HEK293T (cell line): ENCODE measurements at places on chromosomes 12 and 14.

DNA sequence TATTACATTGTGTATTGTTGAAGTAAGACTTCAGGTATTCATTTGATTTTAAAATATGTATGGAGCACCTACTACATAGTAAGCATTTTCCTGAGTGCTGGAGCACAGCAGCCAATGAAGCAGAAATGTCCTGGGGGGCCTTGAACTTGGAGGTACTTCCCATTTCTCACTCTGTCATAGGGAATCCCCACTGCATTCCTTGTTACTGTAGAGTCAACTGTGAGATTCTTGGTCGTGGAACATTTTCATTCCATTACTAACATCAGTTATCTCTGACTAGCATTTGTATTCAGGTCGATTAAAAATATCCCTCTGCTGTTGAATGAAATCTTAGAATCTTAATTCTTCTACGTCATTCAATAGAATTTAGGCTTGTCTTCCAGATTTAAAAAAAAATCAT lies 66.7 kb downstream of the PDE3A start:
- DNase-seq: no peak

- no peak for DNase-seq
Measured at GRCh38 chr14:55074662-55075061, 23.2 kb downstream of the MAPK1IP1L start.

- no peak for DNase-seq
Measured at GRCh38 chr14:27995691-27996090, 770.9 kb upstream of the FOXG1 start.

- no peak for DNase-seq
Measured at GRCh38 chr14:53542732-53543131, 389.6 kb upstream of the DDHD1 start.

DNA sequence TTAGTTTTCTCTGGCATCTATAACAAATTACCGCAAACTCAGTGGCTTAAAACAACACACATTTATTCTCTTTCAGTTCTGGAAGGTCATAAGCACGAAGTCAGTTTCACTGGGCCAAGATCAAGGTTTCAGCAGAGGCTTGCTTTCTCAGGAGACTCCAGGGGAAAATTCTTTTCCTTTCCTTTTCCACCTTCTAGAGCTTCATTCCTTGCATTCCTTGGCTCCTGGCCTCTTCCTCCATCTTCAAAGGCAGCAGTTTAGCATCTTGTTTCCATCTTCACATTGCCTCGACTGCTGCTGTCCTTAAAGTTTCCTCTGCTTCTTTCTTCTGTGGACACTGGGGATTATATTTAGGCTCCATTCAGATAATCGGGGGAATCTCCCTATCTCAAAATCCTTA lies 106.1 kb downstream of the PDE3A start:
- DNase-seq: no peak

DNA sequence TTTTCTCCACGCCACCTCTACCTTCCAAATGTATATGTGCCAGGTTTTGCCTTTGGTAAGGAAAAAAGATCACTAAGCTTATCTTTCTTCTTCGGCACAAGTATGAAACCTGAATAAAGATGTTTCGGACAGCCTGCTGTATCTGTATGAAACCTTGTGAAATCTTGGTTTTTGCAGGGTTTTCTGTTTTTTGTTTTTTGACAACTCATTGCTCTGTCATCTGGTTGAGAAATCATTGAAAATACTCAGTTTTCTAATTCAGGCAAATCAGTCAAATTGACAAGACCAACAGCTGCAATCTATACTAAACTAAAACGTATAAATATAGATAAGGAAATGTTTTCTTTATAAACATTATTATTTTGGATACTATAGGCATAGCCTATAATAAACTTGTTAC lies 63.1 kb upstream of the FGD4 start:
- DNase-seq: no peak

DNA sequence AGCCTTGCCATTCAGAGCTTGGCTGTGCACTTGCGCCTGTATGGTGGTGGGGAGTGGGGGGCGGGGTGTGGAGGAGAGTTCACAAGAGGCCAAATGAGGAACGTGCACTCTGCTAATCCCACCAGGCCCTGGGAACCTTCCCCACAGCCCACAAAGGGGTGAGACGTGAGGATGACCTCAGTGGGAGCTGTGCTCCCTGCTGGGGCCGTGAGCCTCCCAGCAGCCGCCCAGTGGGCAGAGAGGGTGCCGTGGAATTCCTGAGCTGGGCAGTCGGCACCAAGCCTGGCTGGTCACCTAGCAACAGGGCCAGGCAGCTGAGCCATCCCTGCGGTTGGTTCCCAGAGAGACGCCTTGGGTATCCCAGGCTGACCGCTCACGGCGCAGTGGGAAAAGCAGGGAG lies 53.7 kb downstream of the CCNK start:
- DNase-seq: no peak

- DNase-seq: peak; percentile 50
Measured at GRCh38 chr12:64780531-64781279, 21.5 kb upstream of the GNS start.

DNA sequence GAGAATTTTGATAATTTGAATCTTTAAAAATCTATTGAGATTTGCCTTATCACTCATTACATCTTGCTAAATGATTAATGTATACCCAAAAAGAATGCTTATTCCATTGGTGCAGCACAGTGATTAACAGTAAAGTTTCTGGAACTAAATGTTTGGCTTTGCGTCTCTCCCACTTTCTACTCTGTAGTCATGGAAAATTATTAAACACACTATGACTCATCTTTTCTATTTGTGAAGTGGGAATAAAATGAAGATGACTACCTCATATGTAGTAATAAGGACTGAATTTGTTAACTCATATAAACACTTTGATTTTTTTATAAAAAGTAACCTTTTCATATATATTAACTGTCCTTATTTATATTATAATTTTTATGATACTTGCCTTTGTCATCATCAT lies 118.1 kb downstream of the RERGL start:
- DNase-seq: no peak

GRCh38 chr12:113252494-113252893 lies 31.2 kb downstream of the TPCN1 start:
- no peak for DNase-seq

DNA sequence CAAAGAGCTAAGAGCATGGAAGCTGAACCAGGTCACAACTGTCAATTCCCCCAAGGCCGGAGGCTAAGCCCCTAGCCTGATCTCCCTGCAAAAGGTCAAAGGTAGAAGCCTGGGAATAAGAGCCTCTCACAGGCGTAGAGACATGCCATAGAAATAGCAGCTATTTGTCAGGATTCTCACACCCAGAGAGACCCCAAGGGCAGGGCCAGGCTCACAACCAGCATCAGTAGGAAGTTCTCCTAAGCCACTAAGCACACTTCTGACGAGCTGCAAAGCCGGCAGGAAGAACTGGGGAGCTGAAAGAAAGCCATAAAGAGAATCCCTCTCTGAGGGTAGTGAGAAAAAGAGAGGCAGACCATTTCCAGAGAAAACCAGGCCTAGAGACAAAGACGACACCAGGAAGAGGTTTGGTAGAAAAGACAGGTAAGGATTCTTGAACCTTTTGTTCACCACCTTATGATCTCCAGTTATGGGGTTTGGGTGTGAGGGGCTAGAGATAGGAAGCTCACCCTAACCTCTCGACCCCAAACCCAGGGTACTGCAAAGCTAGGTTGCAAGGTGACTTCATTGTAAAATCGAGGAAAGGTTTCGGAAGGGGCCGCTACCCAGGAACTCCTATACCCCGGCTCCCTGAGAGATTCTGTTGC lies 1.0 kb downstream of the SMARCC2 start:
- no peak for DNase-seq
